ENCODE measurements at places on chromosomes 1 and 21.

- DNase-seq, result no peak
These were observed 20.6 kb downstream of the MATN1 start for GRCh38 chr1:30702823-30703222.

DNA sequence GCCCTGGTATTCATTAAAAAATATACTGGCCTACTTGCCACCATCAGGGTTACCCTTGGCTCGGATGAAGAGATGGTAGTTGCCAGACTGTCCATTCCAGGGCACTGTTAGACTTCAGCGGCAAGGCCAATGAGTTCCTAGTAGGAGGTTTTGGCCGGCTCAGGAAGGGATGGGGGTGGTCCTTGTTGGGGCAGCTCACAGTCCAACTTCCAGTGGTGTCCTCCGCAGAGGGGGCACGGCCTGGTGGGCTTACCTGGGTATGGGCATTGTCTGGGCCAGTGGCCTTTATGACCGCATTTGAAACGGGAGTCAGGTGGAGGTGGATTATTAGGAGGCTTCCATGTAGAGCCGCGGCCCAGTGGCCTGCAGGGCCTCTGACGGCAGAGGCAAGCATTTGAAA, 139.1 kb upstream of the ETV3 start:
- no peak for DNase-seq

- DNase-seq, result no peak
These were observed 20.7 kb downstream of the NGF start for GRCh38 chr1:115317101-115318012.

- DNase-seq, result no peak
These were observed 55.0 kb downstream of the KCNJ15 start for GRCh38 chr21:38311765-38312164.

DNA sequence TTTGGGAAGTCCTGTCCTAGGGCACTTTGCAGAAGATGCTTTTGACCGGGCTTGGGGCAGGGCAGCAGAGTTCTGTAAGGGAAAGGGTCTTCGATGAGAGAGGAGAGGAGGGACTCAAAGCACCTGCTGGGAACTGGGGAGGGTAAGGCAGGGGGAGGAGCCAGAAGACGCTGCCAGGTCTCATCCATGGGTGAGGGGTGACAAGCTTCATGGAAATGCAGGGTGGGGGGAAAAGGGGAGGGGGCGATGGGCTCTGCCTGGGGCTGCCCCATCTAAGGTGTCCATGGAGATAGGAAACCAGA, 20.9 kb upstream of the C2CD2 start:
- DNase-seq, result no peak

- DNase-seq, result no peak
These were observed 64.8 kb upstream of the WNT4 start for GRCh38 chr1:22207511-22208267.

- no peak for DNase-seq
These were observed 95.9 kb downstream of the PTPRU start for GRCh38 chr1:29332204-29332603.

DNA sequence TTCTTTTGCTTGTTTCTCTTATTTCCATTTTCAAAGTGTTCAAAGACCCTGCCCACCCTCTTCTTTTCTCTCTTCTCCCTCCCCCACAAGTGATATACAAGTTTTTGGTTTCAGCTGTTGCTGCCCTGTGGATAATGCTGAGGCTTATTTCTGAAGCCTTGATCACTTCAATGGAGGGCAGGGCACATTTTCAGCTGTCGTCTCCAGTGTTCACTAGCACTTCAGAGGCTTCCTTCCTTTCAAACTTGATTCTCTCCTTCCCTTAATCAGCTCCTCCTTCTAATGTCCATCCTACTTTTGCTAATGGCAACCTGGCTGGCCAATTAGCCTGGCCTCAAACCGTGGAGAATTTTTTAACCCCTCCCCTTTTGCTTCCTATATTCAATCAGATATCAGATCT, 435.7 kb upstream of the RUNX1 start:
- no peak for DNase-seq

GRCh38 chr1:21157054-21157453, 19.6 kb downstream of the EIF4G3 start:
- no peak for DNase-seq

DNA sequence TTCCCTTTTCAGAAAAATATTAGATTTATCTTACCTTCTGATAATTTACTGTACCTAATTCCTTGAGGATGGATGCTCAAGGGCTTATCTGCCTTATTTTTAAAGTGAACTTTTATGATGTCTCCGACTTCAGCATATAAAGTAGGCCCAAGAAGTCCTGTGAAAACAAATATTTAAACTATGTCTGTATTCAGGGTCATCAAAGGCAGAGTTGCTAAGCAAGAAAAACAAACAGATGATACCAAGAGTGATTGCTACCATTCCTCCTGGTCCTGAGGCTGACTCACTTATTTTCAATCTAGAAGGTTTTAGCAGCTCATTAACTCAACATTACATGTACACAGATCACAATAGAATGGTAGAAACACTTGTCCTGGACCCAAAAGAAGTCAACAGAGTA, 14.1 kb downstream of the F5 start:
- no peak for DNase-seq

GRCh38 chr1:156852418-156852874, 6.5 kb downstream of the INSRR start:
- DNase-seq, result no peak

- DNase-seq, result no peak
These were observed 5.9 kb upstream of the SIPA1L2 start for GRCh38 chr1:232635778-232636356.

DNA sequence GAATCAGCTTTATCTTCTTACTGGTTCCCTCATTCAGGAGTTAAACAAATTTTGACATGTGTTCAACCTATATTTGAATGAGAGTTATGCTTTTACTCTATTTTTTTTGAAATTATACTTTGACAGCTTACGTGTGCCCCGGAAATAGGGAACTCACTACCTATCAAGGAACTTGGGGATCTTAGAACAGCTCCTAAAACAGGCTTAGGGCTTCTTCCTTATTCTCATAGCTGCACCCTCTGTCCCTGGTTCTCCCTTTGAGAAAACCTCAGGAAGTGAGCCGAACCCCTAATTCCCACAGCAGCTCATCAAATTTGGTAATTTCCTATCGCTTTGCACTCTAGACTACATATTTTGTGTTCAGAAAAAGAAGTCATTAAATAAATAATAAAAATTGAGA, 81.2 kb upstream of the RUNX3 start:
- no peak for DNase-seq

GRCh38 chr1:115098979-115099692, 9.8 kb upstream of the TSPAN2 start:
- peak; percentile 30 for DNase-seq

GRCh38 chr1:24558902-24559791, 3.3 kb downstream of the NCMAP start:
- DNase-seq, result no peak

- no peak for DNase-seq
These were observed 104.1 kb upstream of the HNRNPU start for GRCh38 chr1:244968471-244968871.

GRCh38 chr1:117694543-117694942, 88.7 kb downstream of the TENT5C start:
- DNase-seq, result no peak

DNA sequence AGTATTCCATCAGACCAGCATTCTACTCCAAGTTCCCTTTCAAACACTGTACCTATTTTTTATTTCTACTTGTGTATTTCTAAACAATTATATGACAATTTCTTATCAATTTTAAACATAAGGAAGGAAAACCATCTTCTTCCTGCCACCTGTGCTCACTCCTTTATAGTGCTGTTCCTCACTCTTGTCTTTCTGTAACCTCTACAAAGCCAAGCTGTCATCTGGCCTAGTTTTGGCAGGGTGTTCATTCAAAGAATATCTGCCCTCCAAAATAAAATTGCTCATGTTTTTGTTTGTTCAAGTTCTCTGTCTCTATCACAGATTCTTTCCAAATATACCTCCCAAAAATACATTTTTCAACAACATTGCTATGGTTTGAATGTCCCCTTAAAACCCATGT, 360.2 kb downstream of the VAV3 start:
- no peak for DNase-seq

DNA sequence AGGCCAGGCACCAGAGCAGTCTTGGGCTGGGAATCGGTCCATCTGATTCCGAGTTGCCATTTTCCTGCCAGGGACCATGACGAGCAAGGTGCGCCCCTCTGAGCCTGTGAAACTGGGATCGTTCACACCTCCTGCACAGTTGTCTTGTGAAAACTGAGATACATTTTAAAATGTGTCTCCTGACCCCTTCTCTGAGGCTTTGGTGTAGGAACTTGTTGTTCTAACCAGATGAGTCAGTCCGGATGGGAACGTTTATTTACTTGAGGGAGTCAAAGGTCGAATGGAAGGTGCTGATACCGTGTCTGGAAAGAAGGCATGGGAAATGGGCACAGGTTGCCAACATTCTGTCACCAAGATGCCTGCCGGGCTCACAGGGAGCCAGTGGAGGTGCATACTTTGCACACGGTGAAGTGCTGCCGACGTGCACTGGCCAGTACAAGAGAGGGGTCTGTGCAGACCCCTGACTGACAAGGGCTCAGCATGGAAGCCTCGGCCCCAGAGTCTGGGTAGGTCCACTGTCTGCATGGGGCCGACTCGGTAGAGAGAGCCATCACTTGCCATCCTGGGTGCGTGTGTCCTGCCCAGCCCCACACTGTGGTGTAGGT, 7.4 kb upstream of the KCNN3 start:
- DNase-seq, result no peak

DNA sequence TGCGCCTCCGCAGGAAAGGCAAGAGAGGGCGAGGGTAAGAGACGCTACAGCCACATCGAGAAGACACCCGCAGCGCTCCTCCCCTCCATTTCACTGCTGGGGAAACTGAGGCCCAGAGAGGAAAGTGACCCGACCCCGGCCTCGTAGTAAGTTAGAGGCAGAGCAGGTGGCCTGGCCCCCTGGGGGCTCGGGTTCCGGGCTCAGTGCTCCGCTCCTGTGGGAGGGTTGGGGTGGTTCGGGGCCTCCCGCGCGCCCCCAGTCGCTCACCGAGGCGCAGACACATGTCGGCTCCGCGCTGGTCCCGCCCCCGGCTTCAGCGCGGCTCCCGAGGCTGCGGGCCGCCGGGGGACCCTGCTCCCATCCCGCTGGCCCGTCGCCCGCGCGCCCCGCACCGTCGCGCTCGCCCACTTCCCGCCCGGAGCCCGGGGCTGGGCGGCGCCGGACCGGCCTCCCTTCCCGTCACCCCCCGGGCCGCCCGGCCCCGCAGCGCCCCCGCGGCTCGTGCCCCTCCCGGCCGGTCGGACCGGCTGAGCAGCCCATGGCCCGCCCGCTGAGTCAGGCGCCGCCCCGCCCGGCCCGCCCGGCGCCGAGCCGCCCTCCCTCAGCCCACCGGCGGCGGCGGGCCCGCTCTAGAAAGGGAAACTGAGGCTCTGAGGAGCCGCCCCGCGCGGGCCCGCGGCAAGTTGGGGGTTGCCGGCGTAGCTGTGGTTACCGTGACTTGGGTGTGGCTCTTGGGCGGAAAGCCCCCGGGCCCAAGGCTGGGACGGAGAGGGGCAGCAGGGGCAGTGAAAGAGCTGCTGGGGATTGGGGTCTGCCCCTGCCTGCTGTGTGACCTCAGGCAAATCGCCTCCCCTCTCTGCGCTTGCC, at the start of gene TMEM54:
Gene TMEM54 (minus strand): TSS at position 434 of the 867 bp plus-strand sequence. CDS start 151 bp downstream, at position 283.
- no peak for DNase-seq

GRCh38 chr1:27525296-27526272, 35.6 kb upstream of the WASF2 start:
- peak; percentile 60 for DNase-seq

- no peak for DNase-seq
These were observed 34.5 kb upstream of the DIPK1A start for GRCh38 chr1:92995441-92996430.

GRCh38 chr1:237016626-237017025, 12.4 kb upstream of the MT1HL1 start:
- DNase-seq, result no peak

- no peak for DNase-seq
These were observed 45.0 kb downstream of the APP start for GRCh38 chr21:26125433-26126167.

DNA sequence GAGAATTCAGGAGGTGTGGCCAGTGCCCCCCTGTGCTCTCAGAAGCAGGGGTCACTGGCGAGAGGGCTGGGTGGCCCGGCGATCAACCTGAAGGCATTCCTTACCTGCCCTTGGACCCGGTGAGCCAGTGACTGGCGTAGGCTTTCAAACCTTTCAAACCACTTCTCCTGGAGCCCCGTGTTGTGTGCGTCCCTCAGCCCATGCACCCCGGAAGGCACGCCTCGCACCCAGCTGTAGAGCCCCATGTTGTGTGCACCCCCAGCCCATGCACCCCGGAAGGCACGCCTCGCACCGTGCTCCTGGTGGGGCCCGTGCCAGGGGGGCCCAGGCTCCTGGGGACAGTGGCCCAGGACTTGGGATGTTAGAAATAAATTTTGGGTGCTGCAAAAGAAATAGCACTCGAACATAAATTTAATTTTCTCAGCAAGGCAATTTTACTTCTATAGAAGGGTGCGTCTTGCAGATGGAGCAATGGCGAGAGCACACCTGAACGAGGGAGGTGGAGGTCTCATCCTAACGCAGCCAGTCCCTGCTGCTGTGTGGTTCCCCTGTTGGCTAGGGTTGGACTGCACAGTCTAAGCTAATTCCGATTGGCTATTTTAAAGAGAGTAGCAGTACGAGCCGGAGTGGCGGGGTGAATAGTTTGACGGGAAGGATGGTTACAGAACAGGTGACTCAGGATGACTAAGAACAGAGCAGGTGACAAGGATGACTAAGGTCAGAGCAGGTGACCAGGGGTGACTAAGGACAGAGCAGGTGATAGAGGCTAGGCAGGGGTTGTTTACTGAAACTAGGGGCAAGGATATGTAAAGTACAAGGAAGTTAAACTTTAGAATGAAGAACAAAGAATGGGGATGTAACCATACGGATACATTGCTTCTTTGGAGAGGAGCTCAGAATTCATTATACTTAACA, 47.4 kb downstream of the PRKCZ start:
- no peak for DNase-seq

DNA sequence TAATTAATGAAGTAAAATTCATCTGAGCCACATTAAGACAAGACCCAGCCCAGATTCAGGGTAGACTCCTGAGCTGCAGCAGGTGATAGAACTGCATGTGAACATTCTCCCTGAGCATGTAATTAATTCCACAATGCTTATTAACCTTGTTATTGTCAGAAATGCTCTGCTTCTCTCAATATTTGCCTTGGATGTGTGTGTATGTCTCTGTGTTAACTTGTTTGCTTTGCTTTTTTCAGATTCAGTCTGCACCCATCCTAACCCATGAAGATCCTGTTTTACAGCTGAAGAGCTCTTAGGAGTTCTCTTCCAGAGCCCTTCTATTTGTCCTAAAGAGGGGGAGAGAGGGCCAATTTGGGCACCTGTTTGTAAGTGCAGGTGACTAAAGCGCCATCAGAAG, 143.2 kb upstream of the BMP8A start:
- DNase-seq, result no peak

- no peak for DNase-seq
These were observed 4.0 kb downstream of the OSCP1 start for GRCh38 chr1:36446271-36446670.

- DNase-seq, result no peak
These were observed 47.5 kb upstream of the CSF3R start for GRCh38 chr1:36530261-36530660.

DNA sequence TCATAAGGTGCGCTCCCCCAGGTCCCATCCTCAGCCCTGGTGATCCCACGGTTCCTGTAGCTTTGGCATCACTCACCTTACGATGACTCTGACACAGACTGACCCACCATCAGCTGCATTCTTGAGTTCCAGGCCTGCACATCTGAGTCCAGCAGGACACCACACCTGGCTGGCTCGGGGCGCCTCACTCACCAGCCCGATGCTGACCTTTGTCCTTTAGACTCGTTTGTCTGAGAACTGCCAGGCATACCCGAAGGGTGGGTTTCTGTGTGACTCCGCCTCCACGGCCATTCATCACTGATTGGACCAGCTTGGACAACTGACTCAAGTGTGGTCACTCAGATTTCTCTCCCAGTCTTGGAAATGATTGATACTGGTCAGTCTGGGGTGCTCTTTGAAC, 129.4 kb upstream of the CSF3R start:
- no peak for DNase-seq
